ENCODE measurements at places on chromosomes 3 and 15.
A peak's percentile ranks its signal among the peaks of the same experiment; 100 is the strongest.

GRCh38 chr3:126380011-126380768 lies 14.5 kb upstream of the CFAP100 start:
- DNase-seq, result no peak

DNA sequence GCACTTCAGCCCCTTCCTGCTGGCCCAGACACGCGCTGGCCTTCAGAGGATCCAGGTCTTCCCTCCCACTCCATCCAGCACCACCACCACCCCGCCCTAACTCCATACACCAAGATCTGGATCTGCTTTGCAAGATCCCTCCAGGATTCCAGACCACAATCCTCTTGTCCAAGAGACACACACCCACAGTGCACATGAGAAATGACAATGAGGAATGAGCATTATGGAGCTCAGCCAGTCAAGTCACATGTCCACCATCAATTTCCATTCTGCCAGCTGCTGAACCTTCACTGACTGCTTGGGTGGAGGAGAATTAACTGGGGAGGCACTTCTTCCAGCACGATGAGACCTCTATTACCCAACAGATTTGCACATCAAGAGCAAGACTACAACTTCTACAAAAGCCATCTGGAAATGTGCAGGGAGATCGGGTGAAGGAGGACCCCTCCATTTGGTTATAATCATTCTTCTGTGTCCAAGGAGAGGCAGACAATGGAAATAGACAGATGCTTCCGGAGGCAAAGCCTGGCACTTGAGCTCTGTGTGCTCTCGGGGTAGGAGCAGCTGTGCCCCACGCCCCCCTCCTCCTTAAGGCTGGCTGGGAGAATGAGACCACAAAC lies 12.3 kb upstream of the SPATA12 start:
- DNase-seq, result no peak

GRCh38 chr3:116770815-116771450 lies 61.4 kb downstream of the TUSC7 start:
- peak; percentile 57 for DNase-seq

DNA sequence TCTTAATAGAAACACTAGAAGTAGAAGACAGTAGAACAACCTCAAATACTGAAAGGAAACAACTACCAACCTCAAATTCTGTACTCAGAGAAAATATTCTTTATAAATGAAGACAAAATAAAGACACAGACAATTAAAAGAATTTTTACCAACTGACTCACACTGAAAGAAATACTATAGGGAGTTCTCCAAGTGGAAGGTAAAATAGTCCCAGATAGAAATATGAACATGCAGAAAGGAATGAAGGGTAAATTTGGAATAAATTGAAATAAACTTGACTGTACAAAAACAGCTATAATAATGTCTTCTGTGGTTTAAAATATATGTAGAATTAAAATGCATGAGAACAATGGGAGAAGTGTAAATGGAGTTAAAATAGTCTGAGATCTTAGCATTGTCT lies 36.7 kb upstream of the CCDC174 start:
- no peak for DNase-seq

GRCh38 chr3:107950417-107950816 lies 140.4 kb downstream of the CD47 start:
- no peak for DNase-seq

GRCh38 chr15:85340321-85340665 lies 40.1 kb upstream of the AKAP13 start:
- no peak for DNase-seq

GRCh38 chr3:101722394-101723173 lies 1.8 kb upstream of the CEP97 start:
- no peak for DNase-seq

DNA sequence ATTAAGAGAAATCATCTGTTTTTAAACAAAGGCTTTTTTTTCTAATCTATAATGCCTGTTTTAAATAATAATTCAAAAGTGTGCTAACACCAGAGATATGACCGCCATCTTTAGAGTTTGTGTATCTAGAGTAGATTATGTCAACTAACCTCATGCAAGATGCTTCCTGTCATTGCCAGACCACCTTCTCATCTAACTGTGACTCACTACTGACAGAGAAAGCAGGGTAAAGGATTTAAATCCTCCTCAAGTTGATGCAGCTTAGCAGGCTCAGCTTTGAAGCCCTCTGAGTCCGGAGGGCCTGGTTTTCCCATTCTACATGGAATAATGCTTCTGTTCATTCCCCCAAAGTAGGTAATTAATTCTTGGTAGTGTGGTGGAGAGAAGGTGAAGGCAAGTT lies 108.5 kb downstream of the ECT2 start:
- DNase-seq, result no peak

- no peak for DNase-seq
Measured at GRCh38 chr3:131485119-131485518, 17.7 kb downstream of the MRPL3 start.

GRCh38 chr15:75727851-75728715 lies 15.4 kb upstream of the CSPG4 start:
- DNase-seq, result peak; percentile 88

DNA sequence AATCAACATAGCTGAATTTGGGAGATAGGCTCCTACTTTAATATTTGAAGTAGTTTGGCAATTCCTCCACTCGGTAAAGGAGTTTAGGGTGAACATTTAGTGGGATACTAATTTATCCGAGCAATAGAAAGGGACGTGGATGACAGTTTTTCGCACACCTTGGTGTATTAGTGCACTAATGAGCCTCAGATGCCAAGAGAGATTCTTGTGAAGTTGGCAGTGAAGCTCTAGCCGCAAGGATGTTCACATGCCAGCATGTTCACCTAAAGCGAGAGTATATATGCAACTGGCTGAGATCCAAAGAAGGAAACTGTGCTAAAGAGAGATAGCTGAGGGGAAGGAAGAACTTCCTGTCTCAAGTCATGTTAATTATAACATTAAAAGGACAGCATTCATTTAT lies 58.5 kb downstream of the TGFBR2 start:
- DNase-seq, result no peak

DNA sequence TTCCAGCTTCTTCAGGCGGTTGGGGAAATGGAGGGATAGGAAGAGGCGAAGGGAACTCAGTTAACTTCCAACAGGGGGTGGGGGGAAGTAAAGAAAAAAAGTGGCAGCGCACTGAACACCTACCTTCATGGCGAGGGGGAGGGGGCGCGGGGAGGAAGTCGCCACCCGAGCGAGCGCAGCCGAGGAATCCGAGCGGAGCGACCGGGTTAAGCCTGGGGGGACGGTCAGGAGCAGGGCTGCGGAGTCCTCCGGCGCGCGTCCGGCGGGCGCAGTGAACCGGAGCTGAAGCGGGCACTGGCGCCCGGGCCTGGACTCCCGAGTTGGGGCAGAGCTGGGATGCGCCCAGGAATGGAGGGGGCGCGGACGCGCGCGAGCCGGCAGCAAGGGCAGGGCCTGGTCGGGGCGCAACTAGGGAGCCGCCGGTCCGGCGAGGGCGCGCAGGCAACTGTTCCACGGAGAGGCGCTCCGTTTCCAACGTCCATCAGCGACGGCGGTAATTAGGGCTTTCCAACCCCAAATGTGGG lies at the start of gene WNT5A:
WNT5A (minus strand) TSS at position 450 of the 524 bp plus-strand sequence; CDS start at position 129, 321 bp downstream.
- DNase-seq, result no peak

GRCh38 chr15:23384371-23384770 lies 29.8 kb downstream of the GOLGA8S start:
- no peak for DNase-seq

GRCh38 chr3:75337226-75337900 lies 326.8 kb upstream of the FRG2C start:
- no peak for DNase-seq

DNA sequence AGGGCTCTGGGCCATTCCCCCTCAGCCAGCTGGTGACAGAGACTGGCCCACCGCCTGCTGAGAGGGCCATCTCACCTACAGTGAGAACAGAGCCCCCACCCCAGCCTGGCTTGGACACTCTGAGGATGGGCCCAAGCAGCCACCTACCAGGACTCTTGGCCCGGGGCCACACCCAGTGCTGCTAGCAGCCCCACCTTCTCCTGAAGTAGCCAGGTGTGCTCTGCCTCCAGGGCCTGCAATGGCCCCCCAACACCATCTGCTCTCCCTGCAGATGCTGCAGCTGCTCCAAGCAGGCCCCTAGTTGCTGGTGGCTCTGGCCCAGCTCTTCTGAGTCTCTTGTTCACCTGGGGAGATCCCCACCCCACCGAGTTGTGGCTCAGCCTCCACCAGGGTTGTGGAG lies 6.8 kb upstream of the CLK3 start:
- no peak for DNase-seq

DNA sequence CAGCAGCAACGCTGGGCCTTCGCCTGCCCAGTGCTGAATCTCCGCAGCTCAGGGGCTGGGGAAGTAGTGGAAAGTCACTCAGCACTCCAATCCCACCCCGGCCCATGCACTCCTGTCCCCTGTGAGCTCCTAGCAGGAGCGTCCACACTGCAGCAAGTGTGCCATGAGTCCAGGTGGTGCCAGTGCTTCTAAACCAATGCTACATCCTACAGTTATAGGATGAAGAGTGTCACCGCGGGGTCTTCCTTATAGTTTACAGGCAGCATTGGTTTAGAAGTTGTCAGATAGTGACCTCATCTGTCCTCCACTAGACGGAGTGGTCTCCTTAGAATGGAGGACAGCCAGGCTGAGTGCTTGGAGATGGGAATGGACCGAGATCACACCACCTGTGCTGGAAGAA lies 221.4 kb downstream of the GABRB3 start:
- DNase-seq, result no peak

- no peak for DNase-seq
Measured at GRCh38 chr3:58560771-58561311, 16.4 kb downstream of the FAM107A start.

- DNase-seq, result no peak
Measured at GRCh38 chr3:71520161-71521020, 63.1 kb downstream of the FOXP1 start.

GRCh38 chr3:194134757-194135515 lies 1.0 kb upstream of the HES1 start:
- DNase-seq, result peak; percentile 89

GRCh38 chr15:84057714-84058331 lies 177.8 kb upstream of the GOLGA6L4 start:
- DNase-seq, result no peak

DNA sequence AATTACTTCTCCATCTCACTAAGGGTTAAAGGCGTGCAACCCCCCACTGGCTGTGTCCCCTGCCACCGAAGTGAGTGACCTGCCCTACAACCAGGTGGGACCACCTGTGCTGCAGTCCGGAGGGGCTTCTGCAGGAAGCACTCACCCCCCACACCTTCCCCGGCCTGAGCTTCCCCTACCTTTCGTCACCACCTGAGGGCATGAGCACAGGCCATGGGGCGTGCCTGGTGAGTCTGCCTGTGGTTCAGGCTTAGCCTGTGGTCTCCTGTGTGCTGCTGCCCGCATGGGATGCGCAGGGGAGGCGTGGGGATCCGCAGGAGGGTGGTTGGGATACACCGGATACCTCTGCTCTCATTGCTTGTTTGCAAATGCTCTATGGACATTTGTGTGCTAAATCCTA lies 46.0 kb downstream of the KLHL25 start:
- no peak for DNase-seq

DNA sequence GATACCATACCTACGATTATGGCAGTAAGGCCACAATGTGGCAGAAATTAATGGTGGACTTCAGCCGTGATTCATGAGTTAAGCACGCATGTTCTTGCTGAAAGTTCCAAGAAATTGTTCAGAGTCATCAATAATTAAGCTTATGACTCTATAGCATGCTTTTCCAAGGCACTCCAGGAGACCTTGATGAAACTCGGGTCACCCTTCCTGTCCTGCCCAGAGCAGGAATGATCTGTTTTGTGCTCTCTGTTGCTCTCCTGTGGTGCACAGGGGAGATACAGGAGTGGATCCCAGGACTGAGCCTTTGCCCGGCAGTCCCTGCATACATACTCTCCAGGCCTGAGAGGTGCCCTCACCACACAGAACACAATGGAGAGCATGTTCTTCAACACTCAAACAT lies 141.6 kb upstream of the SLC2A2 start:
- DNase-seq, result no peak

- no peak for DNase-seq
Measured at GRCh38 chr3:100020876-100021644, 93.2 kb downstream of the FILIP1L start.

DNA sequence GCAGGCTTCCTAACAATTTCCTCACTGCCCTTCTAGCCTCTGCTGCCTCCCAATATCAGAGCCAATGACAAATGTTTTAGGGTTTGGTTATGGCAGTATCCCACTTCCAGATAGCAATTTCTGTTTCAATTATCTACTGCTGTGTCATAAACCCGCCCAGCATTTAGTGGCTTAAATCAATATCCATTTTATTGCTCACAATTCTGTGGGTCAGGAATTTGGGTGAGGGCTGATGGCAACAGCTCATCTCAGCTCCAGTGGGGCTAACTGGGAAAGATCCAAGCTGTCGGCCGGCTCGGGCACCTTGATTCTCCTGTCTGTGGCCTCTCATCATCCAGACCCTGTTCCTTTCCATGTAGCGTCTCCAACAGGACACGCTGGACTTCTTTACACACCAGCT lies 85.3 kb upstream of the GOLGA8J start:
- DNase-seq, result no peak

GRCh38 chr3:29481969-29482767 lies 201.3 kb downstream of the RBMS3 start:
- no peak for DNase-seq

DNA sequence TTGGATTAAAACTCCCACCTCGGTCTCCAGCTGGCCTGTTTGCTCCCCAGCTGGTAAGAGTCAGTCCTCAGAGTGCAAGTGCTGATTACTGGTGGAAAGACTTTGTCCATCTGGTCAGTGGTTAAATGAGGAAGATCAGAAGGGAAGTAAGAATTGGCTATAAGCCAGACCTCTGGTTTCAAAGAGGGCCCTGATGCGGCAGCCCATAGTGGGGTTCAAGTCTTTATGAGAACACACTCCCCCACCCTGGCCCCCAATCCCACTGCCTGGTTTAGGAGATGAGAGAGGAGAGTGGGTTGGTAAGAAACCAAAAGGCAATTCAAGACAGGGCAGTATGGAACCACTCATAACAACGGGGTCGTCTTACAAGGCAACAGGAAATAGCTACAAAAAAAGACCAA lies 65.0 kb downstream of the FRMD4B start:
- no peak for DNase-seq

GRCh38 chr15:64571857-64572291 lies 111.5 kb downstream of the ZNF609 start:
- DNase-seq, result no peak

- no peak for DNase-seq
Measured at GRCh38 chr3:187833799-187834578, 88.7 kb upstream of the BCL6 start.

- no peak for DNase-seq
Measured at GRCh38 chr3:60277361-60277800, 973.9 kb downstream of the FHIT start.

DNA sequence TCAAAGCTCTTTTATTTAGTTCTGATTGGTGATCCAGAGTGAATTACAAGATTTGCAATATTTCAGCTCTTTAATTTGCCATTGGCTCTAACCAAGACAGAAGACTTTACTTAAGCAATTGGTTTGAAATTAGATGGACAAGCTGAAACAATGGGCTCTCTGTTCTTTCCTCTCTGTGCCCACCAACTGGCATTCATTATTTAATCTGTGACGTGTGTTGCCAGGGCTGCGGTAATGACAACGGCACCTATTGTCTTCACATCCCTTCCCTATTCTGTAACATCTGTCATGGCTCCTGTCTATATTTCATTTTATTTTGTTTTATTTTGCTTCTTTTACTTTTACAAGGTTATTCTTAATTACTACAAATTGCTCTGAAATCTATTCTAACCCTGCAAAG lies 33.9 kb downstream of the PLD1 start:
- DNase-seq, result no peak

- DNase-seq, result peak; percentile 47
Measured at GRCh38 chr15:31457161-31457560, 130.5 kb downstream of the KLF13 start.

GRCh38 chr15:58352026-58352929 lies 79.5 kb upstream of the LIPC start:
- DNase-seq, result no peak

Data from activated CD8-positive, alpha-beta memory T cell treated with anti-CD3 and anti-CD28 coated beads for 24 hours (primary cell).